ENCODE measurements at places on chromosomes 5 and 9.
A peak's percentile ranks its signal among the peaks of the same experiment; 100 is the strongest.

DNA sequence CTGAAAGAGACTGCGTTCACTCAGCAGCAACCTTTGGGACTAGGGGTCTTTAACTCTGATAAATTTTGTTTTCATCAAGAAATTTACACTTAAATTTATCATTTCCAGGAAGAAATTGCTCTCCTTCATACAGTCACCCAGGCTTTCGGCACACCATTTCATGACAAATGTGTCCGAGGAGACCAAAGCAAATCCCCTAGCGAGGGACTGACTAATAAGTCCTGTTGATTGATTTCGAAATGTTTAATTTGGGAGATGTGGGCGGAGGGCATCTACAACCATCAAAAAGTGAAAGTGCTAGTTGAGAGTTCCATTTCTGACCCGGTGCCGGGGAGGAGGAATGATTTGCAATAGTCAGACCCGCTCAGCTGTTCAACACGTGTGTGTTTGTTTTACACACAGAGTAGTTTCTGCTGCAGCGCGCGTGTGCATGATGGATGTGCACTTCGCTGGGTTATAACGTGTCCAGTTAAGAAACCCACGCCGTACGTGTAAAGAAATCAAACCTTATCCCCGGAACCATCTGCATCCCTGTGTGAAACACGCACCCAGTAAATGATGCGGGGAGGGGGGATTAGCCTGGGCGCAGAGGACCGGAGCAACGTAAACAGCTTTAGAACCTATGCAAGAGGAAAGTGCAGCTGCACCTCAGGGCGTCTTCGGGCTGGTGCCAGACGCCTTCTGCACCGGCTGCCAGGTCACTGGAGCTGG lies 845 bp upstream of the NR4A3 start:
- DNase-seq = no peak

DNA sequence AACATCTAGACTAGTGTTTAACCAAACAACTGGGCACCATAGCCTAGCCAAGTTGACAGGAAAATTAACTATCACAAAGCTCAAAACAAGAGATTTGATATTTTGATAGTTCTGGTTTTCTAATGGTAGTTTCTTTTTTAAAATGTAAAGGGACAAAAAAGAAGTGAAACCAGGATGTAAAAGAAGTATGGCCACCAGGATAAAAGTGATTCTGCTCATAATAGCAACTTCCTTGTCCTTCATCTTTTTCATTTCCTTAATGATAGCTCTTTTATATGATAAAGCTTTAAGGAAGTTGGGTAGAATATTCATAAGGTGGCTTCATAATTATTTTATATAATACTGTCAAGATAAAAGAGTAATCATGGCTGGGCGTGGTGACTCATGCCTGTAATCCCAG lies 139.1 kb downstream of the BASP1 start:
- DNase-seq = no peak

DNA sequence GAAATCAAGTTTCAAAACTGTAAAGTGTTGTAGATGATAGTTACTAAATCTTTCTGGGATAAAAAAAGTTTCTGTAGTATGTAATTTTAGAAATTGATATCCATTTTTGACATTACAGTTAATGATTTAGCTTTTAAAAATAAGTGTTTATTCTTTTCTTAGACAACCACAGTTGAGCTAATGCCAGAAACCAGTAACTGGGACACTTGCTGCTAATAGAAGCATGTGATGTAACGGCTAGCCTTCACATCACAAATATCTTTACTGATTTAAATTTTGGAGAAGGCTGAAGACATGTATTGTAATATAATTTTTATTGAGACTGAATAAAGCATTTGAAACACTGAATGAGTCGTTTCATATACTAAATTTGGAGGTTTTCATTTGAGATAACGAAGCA lies 18.8 kb downstream of the CSNK1G3 start:
- no peak for DNase-seq

GRCh38 chr9:129347316-129348120 lies 169.5 kb upstream of the IER5L start:
- no peak for DNase-seq

GRCh38 chr9:72149231-72149975 lies at the start of gene GDA:
TSS of gene GDA (plus strand) at chr9:72149440. CDS start at chr9:72149560, 120 bp downstream.
- no peak for DNase-seq

GRCh38 chr5:10562201-10563109 lies 1.4 kb upstream of the ANKRD33B start:
- DNase-seq = no peak

GRCh38 chr5:58505971-58506640 lies 14.9 kb downstream of the GAPT start:
- no peak for DNase-seq

DNA sequence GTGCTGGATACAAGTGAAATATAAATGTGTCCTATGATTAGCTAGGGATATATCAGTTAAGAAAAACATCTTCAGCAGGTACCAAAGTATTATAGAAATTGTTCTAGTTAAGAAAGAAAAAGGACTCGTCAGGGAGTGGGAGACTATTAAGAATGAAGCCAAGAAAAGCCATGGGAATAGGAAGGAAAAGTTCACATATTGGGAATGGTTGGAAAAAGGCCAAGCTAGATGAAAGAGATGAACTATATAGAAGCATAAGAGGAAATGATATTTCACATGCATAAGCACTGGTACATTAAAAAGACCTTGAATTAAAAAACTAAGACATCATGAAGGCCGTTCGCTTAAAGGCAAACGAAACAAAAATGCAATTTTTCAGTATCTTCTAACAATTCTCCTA lies 237.7 kb downstream of the ADAMTS6 start:
- no peak for DNase-seq

DNA sequence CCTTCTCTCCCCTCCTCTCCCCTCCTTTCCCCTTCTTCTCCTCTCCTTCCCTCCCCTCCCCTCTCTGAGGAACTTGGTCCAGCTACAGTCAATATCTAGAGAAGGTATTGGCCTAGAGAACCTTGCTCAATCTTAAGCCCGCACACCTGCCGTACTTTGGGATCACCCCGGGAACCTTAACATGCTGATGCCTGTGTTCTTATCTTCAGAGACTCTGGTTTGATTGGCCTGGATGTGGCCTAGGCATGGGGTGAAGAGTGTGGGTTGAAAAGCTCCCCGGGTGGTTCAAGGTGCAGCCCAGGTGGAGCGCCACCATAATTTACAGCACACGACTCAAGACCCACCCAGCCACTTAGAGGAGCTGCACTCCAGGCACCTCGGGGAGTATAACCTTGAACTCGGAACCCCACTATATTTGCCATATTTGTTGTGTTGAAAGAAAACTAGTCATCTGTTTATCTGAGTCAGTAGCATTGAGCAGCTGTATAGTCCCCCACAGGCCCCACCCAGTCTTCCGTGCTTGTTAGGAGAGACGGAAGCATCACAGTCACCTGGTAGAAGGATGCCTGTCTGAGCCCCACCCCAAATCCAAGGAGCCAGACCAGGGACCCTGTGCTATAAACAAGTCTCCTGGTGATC lies 14.4 kb upstream of the PHF19 start:
- DNase-seq = peak; percentile 57

DNA sequence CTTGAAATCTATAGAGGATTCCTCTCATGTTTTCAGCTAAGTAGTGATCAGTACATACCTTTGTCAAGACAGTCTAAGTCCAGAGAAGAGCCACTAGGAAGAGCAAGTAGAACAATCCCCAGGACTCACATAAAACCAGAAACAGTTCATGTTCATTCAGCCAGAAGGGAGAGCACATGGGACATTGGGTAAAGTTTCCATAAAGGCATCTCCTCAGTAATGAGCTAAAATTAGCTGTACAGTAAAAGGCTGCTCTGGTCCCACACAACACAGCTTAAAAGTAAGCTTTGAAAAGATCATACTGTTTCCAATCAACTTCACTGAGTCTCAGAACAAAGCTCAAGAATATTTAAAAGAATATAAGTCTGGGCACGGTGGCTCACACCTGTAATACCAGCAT lies 32.4 kb downstream of the HOMER1 start:
- DNase-seq = no peak

DNA sequence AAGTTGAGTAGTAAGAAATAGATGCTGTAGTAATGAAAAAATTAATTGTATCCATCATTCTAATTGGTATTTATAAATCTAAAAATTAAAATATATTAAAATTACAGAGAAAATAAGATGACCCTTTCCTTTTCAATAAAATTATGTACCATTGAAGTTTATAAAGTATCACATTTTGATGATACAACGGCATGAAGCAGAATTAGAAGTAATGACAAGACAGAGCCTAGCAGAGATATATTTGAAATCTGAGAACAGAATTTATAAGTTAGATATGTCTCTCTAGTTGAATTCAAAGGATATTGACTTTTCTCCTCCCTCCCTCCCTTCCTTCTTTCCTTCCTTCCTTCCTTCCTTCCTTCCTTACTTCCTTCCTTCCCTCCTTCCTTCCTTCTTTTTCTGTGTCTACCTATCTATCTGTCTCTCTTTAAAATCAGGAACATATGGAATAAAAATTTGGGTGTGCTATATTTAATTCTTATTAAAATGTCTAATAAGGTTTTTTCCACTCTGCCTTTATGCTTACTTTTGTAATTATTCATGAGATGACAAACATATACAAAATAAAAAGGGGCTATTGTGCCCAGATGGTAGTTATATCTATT lies 258.5 kb upstream of the CD180 start:
- no peak for DNase-seq

GRCh38 chr9:137221506-137222111 lies 431 bp downstream of the RNF208 start:
- DNase-seq = no peak

- DNase-seq = no peak
These were observed 14.7 kb upstream of the ARRDC3 start for GRCh38 chr5:91397791-91398190.

DNA sequence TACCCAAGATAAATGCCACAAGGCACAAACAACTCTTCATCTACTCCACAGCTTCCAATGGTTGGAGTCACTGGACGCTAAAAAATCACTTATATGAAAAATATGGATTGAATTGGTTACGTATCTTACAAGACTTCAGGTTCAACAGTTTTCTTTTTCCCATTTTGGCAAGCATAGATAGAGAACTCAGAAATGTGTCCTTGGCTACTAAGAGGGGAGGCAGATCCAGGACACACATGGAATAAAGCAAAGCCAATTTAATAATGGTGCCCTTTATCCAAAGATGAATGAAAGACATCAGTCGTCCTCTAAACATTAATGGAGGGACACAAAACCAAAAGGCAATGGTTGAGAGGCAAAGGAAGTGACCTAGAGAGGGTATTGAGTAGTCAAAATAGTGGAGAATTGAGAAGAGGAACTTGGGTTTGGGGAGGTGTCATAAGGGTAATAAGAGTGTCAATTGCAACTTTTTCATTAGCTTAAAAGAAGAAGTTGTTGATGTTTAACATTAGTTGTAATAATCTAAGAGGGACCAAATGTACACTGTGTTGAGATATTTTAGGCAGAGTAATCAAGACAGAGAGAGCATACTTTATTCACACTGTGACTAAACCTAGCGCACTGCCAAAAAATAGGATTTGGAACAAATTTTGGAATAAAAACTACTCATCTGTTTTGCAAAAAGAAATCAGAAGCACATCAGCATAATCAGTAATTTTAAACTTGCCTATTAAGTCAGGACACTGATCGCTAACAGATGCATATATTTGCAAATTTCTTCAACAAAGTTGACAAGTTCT lies 308.2 kb downstream of the ARL15 start:
- no peak for DNase-seq

GRCh38 chr5:133460172-133460758 lies 152.1 kb downstream of the FSTL4 start:
- peak; percentile 21 for DNase-seq

DNA sequence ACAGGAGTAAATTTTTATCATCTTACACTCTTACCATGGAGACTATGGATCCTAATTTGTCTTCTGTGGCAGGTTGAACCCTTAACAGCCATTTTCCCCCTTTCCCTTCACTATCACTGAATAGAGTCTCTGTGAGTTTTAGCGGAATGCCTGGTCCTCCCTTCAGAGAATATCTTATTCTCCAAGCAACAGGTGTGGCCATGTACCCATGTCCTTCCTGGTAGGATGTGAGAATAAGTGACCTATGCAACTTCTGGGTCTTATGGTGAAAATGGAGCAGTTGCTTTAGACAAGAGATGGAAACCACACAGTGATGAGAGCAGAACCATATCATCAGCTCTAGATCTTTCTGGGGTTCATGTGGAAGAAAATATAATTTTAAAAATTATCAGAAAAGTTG lies 312.6 kb downstream of the MCTP1 start:
- DNase-seq = no peak

- DNase-seq = no peak
These were observed 514.2 kb downstream of the SPOCK1 start for GRCh38 chr5:136984772-136985446.

DNA sequence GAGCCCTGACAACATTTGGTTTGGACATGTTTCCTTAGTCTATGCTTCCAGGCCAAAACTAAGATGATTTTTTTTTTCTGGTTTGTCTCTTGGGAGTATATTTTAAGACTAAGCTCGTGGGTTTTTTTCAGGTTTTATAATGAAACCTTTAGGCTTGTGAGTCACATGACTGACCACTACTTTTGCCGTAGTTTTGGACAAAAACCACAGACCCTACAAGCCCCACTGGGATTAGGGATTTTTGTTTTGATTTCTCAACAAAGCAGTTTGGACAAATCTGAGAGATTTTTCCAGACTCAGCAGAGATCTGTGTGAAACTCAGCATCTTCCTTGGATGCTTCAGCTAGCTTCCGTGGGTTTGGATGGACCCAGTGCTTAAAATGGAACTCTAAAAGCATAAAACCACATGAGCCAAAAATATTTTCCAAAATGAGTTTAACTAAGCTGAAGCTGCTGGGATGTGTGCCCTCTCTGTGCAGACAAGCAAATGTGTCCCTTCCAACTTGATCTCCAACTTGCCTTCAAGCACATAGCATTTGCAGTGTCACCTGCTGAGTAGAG lies 70.3 kb upstream of the SMIM15 start:
- DNase-seq = no peak

- peak; percentile 40 for DNase-seq
These were observed 198.0 kb upstream of the MVB12B start for GRCh38 chr9:126128494-126129142.

GRCh38 chr9:37507566-37508134 lies 21.9 kb downstream of the POLR1E start:
- no peak for DNase-seq

DNA sequence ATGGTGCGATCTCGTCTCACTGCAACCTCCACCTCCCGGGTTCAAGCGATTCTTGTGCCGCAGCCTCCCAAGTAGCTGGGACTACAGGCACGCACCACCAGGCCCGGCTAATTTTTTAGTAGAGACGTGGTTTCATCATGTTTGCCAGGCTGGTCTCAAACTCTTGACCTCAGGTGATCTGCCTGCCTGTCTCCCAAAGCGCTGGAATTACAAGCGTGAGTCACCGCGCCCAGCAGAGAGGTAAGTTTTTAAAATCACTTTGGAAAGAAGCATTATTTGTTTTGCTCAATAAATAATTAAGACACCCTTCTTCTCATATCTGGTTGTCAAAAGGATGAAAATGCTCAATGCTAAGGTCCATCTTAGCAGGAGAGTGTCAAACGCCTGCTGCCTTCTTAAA lies 48.5 kb upstream of the STXBP1 start:
- no peak for DNase-seq

DNA sequence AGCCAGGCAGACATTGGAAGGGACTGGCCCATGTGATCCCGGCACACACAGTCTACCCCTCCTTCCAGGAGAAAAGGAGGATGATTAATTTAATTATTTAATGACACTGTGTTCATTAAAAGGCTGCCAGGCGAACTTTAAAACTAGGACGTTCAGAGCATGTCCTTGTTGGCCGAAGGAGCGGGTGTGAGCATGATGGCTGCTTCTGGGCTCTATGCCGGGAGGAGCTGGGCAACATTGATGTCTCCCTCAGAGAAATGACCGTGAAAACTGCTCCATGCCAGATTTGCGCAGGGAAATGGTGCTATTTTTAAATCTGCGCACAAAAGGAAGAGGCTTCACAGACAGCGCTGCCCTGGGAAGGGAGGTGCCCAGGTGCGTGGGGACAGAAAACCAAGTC lies 284.9 kb upstream of the IRX4 start:
- no peak for DNase-seq
